ENCODE measurements at places on chromosomes 4 and X.

- no peak for DNase-seq
Observed at GRCh38 chr4:7587433-7588405, 153.0 kb upstream of the PSAPL1 start.

- DNase-seq, result no peak
Observed at GRCh38 chr4:54067166-54067565, 2.8 kb upstream of the CHIC2 start.

- no peak for DNase-seq
Observed at GRCh38 chrX:107551546-107551945, 76.8 kb upstream of the PRPS1 start.

DNA sequence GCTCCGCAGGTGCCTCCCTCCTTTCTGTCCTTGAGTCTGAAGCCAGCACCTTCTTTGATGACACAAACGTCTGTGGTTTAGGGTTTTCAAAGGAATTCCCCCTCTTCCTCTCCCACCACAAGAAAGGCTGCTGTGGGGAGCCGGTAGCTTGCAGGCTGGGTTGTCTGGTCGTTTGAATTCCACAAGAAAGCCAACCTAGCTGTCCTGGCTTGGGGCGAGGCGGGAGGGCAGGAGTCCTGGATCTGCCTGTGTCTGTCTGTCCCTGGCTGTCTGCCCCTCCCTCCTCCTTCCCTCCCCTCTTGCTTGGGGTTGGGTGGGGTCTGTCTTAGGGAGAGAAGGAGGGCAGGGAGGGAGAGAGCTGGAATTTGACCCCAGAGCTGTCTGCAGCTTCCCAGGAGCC lies 56.3 kb downstream of the SHROOM2 start:
- DNase-seq, result no peak

DNA sequence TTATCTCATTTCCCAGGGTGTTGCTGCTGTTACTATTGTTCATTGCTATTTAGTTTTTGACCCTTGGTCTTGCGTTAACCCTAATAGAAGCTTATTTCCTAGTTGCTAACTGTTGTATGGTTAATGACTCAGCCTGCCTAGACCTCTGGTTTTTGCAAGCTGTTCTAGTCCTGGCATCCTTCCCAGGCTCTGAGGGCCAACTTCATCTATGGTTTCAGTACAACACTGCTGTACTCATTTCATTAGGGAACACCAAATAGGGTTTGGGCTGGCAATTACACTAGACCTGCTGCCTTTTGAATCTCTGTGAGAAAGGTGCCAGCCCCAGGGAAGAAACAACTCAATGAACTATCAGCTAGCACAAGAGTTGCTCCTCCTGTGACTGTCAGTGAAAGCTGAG lies 59.6 kb downstream of the DCX start:
- no peak for DNase-seq

GRCh38 chrX:118548841-118549240 lies 53.2 kb downstream of the DOCK11 start:
- DNase-seq, result no peak

DNA sequence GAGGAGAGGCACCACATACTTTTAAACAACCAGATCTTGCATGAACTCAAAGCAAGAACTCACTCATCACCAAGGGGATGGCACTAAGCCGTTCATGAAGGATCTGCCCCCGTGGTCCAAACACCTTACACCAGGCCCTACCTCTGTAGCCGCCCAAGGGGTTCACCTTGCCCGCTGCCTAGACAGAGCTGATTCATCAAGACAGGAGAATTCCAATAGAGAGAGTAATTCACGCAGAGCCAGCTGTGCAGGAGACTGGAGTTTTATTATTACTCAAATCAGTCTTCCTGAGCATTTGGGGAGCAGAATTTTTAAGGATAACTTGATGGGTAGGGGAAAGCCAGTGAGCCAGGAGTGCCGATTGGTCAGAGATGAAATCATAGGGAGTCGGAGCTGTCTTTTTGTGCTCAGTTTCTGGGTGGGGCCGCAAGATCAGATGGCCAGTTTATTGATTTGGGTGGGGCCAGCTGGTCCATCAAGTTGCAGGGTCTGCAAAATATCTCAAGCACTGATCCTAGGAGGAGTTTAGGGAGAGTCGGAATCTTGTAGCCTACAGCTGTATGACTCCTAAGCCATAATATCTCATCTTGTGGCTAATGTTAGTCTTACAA lies 364.7 kb downstream of the PCDH7 start:
- no peak for DNase-seq

GRCh38 chr4:67468830-67469229 lies 76.5 kb downstream of the CENPC start:
- no peak for DNase-seq

GRCh38 chr4:188818300-188818699 lies 679.1 kb downstream of the TRIML1 start:
- no peak for DNase-seq

- no peak for DNase-seq
Observed at GRCh38 chrX:810186-810585, 179.6 kb downstream of the SHOX start.

- no peak for DNase-seq
Observed at GRCh38 chr4:100461807-100462605, 55.8 kb downstream of the EMCN start.

GRCh38 chrX:109862433-109862832 lies 129.4 kb upstream of the ACSL4 start:
- no peak for DNase-seq

DNA sequence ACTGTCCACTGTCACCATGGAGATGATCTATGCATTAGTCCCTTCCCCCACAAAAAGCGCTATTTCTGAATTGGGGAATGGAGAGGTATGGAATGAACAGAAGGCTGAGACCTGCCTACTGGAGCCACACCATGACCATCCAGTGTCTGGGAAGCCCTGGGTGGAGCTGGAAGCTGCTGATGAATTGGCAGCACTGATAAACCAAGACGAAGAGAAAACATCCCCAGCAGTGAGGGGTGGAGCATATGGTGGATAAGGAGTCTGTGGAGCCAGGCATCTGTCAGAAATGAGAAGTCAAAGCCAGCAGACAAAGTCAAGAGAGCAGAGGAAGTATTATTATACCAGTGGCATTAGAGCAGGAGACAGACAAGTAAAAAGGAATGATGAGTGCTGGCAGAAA lies 13.2 kb downstream of the CC2D2A start:
- DNase-seq, result no peak

DNA sequence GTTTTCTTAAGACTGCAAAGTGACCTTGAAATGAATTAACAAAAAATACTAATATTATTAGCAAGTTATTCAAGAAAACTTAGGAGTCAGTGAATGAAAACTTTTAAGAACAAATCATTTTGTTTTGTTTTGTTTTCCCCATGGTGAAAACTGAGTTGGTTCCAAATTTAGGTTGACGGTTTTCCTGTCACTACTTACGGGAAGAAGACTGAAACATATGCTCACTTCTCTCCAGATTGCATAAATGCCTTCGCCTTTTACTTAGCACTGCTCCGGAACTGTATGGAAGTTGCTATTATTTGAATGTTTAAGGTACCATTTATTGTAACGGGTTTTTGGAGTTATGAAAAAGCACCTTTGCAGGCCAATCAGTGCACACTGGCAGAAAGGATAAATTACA lies 42.8 kb downstream of the DOCK11 start:
- DNase-seq, result no peak

DNA sequence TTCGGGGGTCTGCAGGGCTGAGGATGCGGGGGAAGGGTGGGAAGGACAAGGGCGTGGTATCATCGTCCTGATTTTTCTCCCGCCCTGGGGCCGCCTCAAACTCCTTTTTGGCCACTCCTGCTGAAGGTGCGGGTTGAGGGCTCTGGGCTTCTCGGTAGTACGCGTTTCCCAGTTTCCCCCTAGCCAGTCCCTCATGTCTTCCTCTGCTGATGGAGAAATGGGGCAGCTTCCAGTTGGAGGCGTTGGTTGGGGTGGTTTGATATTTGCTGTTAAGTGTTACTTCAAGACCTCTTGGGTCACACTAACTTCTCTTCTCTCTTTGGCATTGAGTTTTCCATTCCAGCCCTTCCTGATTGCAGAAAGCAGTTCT lies 482 bp downstream of the GSTCD start:
- DNase-seq, result no peak

GRCh38 chr4:2042204-2042946 lies 16.8 kb upstream of the NAT8L start:
- no peak for DNase-seq

GRCh38 chr4:118171381-118171780 lies 137.1 kb downstream of the NDST3 start:
- DNase-seq, result no peak

DNA sequence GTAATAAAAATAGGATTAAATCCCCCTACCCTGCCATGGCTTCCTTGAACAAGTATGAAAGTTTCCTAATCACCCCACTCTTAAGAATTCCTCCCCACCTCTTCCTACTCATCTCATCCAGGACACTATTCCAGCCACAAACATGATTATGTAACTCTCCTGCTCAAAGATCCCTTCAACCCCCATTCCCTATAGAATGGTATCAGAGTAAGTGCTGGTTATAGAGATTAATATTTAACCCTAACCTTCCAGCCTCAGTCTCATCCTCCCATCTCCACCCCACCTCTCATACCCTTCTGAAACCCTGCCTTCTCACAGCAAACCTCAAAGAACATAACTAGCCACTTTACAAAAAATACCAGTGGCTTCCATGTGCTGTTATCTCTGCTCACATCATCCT lies 155.1 kb downstream of the PPP3CA start:
- DNase-seq, result no peak

DNA sequence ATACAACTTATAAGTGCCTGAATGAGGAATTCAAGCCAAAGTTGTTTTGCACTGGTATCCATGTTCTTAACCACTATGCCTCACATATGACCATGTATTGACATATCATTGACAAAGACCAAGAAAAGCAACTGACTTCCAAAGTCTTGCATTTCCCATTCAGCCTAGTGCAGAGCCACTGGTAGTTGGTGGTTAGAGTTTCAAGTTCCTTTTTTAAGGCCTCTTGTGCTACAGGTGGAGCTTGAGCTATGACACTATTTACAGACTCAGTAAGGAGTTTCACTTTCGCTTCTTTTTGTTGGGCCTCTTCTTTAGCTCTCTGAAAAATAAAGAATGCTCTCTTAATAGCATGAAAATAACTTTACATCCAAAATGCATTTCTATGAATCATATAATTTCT lies 763.0 kb downstream of the DMD start:
- DNase-seq, result no peak

- no peak for DNase-seq
Observed at GRCh38 chrX:52811065-52811625, at the start of gene XAGE5. Gene XAGE5 (plus strand): TSS chrX:52811287. CDS start chrX:52812567, 1,280 bp downstream.

- no peak for DNase-seq
Observed at GRCh38 chr4:1524761-1525160, 118.5 kb upstream of the NKX1-1 start.

- no peak for DNase-seq
Observed at GRCh38 chr4:140018931-140019618, 134.9 kb downstream of the MAML3 start.

DNA sequence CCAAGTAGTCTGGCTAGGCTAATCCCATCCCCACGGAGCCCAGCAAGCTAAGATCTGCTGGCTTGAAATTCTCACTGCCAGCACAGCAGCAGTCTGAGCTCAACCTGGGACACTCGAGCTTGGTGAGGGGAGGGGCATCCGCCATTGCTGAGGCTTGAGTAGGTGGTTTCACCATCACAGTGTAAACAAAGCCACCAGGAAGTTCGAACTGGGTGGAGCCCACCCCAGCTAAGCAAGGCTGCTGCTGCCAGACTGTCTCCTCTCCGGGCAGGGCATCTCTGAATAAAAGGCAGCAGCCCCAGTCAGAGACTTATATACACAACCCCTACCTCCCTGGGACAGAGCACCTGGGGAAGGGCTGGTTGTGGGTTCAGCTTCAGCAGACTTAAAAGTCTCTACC lies 639.6 kb downstream of the IQCM start:
- DNase-seq, result no peak

DNA sequence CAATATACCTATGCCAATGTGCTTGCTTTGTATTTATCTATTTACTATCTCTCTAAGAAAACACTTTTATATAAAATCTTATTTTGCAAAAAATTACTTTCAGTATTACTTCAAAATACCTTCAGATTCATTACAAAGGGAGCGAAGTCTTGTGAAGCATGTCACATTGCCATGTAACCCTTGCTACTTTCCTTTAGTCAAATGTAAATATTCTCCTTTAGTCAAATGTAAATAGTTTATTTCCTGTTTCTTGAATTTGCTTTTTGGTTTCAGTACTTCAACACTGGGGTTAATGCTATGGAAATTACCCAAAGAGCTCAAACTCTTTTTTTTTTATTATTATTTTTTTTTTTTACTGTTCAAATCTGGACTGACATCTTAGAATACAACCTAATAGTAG lies 383.3 kb downstream of the GRXCR1 start:
- no peak for DNase-seq

DNA sequence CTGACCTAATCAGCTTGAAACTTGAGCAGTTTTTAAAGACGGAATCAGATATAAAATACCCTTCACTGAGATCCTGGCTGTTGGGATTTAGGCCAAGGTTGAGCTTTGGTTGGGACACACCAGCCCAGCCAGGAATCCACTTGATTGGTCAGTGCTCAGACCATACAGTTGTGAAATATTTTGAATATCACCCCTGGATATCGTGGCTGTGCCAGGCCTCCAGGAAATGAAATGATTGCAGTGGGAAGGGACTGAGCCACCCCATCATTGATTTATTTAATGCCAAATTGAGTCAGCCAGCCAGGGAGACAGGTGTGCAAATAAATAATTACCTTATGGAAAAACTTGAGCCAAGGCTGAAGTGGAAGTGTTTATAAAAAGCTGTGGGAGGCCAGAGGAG lies 128.4 kb upstream of the SCML1 start:
- no peak for DNase-seq

DNA sequence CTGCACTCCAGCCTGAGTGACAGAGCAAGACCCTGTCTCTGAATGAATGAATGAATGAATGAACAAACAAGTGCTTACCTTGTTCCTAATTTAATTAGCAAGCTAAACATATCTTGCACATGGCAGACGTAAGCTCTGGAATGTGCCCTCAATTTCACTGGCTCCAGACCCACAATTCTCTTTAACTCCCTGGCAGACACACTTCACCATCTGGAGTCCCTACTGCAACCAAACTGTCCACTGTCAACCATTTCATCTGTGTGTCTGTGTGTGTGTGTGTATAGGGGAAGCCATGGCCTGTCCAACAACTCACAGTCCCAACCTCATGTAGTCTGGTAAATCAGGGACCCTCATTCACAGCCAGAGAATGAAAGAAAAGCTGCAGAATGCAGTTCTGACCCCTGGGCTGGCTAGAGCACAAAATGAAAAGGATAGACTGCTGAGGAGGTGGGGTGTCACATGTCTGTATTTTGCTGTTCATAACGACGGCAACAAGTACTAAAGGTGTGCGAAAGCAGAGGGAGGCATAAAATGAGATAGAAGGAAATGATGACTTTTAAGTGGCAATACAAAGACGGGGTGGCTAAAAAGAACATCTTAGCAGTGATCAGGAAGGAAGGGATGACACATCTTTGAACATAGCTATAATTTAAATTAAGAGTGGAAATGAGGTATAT lies 114.1 kb downstream of the TSPAN5 start:
- no peak for DNase-seq

- no peak for DNase-seq
Observed at GRCh38 chr4:102807345-102807744, 20.0 kb downstream of the UBE2D3 start.

GRCh38 chrX:55151199-55151598 lies 62.4 kb downstream of the PAGE2 start:
- no peak for DNase-seq
